Activated B cell treated with CpG ODN at 0.5 μM for 24 hours (primary cell): ENCODE measurements at places on chromosomes 12 and 14. TPM values are rescaled to one million over a fixed set of nuclear protein-coding genes. Genes with fewer than 3 reads are reported as not detected.

The GPRC5D gene
- 0.35 and 0.44 TPM in 2 replicates for total RNA-seq

The SMIM41 gene
- total RNA-seq, result 0.24 TPM in 1 of 2 replicates, not detected in the other

The KRT75 gene
- total RNA-seq, result not detected in 2 replicates

The EML5 gene
- 3.8 and 5.0 TPM in 2 replicates for total RNA-seq

The SMCO3 gene
- total RNA-seq, result not detected in 2 replicates

The CCDC177 gene
- total RNA-seq, result 0.05 TPM in 1 of 2 replicates, not detected in the other

The TPPP2 gene
- total RNA-seq, result not detected in 2 replicates

DNA sequence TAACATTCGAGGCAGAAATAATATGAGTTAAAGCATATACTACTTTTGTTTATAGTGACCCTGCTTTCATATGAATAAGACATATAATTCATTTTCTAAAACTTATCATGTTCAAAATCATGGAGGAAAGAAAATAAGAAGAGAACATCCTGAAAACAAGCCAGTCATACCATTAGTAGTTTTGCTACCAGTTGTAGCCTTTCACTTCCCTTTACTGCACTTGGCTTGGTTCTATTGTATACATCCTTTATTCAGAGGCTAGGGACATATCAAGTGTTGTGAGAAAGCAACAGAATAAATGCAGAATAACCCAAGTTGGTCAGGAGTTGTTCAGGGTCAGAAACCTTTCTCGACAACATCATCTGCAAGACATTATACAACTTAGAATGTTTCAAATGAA is 598.7 kb downstream of the SOX5 start:
- DNase-seq, result no peak

- DNase-seq, result no peak
Measured at GRCh38 chr14:100441271-100441947, 118.3 kb downstream of the SLC25A47 start.

DNA sequence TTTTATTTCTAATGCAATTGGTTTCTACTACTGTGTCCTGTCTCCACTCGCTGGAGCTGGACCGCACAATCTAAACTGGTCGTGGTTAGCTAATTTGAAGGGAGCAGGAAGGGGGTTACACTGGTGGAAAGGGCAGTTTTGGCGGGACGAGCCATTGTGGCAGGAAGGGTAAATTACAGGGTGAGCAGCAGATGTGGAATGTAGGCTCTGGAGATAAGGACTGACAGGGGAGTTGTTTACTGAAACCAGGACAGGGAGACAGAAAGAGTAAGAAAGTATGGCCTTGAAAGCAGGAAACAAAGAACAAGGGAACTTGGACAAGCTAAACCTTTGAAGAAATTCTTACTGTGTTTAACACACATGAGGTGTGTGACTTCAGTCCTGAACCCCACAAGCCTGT is 147.8 kb downstream of the ATXN7L3B start:
- no peak for DNase-seq

DNA sequence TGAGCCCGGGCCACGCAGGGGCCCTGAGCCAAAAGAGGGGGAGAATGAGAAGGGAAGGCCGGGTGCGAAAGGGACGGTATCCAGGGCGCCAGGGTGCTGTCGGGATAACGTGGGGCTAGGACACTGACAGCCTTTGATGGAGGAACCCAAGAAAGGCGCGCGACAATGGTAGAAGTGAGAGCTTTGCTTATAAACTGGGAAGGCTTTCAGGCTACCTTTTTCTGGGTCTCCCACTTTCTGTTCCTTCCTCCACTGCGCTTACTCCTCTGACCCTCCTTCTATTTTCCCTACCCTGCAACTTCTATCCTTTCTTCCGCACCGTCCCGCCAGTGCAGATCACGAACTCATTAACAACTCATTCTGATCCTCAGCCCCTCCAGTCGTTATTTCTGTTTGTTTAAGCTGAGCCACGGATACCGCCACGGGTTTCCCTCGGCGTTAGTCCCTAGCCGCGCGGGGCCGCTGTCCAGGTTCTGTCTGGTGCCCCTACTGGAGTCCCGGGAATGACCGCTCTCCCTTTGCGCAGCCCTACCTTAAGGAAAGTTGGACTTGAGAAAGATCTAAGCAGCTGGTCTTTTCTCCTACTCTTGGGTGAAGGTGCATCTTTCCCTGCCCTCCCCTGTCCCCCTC is 3.0 kb downstream of the SSTR1 start:
- DNase-seq, result no peak

- DNase-seq, result no peak
Measured at GRCh38 chr12:111074965-111075364, 154.6 kb upstream of the MYL2 start.

- no peak for DNase-seq
Measured at GRCh38 chr14:93276031-93276716, 56.7 kb downstream of the BTBD7 start.

- no peak for DNase-seq
Measured at GRCh38 chr12:51959211-51959610, 7.7 kb downstream of the ACVR1B start.

DNA sequence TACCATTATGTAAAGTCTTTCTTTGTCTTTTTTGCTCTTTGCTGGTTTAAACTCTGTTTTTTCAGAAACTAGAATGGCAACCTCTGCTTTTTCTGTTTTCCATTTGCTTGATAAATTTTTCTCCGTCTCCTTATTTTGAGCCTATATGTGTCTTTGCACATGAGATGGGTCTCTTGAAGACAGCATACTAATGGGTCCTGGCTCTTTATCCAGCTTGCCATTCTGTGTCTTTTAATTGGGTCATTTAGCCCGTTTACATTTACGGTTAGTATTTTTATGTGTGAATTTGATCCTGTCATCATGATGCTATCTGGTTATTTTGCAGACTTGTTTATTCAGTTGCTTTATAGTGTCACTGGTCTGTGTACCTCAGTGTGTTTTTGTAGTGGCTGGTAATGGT is 207.9 kb upstream of the TMEM260 start:
- DNase-seq, result no peak

DNA sequence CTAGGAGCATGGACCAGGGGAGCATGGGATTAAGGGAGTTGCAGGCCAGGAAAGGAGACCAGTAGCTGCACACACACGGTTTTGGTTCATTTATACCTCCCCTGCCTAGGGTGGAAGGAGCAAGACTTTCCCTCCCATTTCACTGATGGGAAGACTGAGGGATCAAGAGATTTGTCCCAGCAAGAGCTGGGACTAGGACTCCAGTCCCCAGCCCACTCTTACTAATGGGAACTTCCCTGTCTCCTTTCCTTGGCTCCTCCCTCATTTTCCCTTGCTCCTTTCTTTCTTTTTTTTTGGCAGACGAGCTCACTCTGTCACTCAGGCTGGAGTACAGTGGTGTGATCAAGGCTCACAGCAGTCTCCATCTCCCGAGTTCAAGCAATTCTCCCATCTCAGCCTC is 13.0 kb downstream of the SCNN1A start:
- DNase-seq, result no peak

DNA sequence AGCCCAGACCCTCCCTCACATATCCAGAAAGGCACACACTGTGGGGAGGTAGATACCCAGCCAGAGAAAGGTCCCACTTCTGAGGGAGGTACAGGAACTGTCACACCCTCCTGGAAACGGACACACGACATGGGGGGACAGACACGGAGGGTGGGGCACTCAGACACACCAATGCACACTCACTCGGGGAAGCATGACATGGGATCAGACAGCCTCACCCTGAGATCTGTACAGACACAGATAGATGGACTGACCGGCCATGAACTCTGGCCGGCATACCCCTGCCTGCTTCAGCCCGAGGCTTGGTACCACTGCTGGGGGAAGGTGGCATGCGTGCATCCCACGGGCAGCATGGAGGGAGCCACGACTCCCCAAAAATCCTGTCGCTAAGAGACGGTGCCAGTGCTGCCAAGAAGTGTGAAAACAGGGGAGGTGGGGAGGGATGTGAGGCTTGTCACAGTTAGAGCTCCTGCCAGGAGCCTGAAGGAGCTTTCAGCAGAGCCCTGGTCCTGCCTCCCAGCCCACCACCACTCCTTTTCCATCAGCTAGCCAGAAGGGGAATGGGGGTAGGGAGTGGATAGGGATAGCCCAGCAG is 571 bp downstream of the CPNE6 start:
- no peak for DNase-seq

DNA sequence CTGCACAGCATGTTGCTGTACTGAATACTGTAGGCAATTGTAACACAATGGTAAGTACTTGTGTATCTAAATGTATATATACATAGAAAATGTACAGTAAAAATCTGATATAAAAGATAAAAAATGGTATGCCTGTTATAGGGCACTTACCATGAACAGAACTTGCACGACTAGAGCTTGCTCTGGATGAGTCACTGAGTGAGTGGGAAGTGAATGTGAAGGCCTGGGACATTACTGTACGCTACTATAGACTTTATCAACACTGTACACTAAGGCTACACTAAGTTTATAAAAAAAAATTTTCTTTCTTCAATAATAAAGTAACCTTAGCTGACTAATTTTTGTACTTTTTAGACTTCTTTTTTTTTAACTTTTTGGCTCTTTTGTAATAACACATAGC is 24.2 kb upstream of the NEDD1 start:
- DNase-seq, result no peak

GRCh38 chr12:124916374-124917134 is 2.1 kb upstream of the UBC start:
- DNase-seq, result no peak
